ENCODE measurements at places on chromosomes 7 and 10.

GRCh38 chr7:34342387-34342786 lies 315.6 kb upstream of the NPSR1 start:
- DNase-seq: no peak

GRCh38 chr7:55464422-55464821 lies 99.3 kb downstream of the LANCL2 start:
- DNase-seq: no peak

DNA sequence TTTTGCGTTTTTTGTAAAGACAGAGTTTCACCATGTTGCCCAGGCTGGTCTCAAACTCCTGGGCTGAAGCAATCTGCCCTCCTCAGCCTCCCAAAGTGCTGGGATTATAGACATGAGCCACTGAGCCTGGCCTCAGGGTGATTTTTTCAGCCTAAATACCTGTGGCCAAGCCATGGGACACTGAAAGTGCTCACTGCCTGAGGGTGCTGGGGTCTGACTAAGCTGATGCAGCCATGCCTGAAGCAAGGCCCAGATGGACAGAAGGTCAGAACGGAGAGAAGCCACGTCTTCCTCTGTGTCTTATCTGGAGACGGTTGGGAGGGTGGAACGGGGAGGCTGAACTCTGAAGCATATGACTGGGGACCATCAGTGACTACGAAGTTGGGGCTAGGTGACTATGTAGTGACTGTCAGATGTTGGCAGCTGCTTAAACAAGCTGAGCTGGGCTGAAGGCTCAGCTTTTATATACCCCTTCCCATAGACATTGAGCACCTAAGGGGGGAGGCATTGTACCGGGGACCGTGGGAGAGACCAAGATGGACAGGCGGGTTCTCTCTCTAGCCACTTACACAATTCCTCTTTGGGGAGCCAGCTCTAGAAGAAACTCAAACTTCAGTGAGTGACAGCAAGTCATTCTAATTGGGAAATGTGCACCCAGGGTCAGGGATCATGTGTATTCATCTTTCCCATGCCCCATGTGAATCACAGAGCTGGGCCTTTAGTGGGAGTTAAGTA lies 73.3 kb upstream of the HABP2 start:
- no peak for DNase-seq

DNA sequence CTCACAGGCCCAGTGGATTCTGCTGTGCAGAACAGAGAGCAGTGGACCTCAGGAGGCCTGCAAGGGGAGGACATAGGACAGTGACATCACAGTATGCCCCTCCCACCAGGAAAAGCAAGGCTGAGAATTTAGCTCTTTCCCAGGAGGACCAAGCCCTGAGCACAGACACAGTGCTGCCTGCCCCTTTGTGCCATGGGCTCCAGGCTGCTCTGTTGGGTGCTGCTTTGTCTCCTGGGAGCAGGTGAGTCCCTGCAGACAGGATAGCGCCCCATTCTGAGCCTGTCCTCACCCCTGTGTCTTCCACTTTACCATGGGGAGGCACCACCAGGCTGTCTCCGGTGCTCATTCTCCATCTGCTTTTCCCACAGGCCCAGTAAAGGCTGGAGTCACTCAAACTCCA lies 63.0 kb upstream of the PRSS58 start:
- no peak for DNase-seq

DNA sequence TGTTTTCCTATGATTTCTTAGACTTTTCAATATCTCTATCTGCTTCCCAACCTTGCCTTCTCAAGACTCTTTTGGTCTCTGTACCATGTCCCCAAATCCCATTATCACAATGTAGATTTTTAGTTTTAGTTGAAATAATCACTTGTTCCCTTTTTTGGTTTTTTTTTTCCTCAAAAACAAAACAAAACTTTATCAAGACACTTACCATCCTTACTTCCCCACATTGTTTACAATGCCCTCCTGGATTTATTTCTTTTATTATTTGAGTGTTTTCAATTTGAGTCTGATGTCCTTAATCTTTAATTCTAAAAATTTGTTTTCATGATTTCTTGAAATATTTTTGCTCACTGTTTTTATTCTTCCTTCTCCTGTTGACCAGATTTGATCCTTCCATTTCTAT lies 112.6 kb downstream of the CPED1 start:
- DNase-seq: no peak

GRCh38 chr7:54116956-54117355 lies 425.2 kb upstream of the VSTM2A start:
- no peak for DNase-seq

DNA sequence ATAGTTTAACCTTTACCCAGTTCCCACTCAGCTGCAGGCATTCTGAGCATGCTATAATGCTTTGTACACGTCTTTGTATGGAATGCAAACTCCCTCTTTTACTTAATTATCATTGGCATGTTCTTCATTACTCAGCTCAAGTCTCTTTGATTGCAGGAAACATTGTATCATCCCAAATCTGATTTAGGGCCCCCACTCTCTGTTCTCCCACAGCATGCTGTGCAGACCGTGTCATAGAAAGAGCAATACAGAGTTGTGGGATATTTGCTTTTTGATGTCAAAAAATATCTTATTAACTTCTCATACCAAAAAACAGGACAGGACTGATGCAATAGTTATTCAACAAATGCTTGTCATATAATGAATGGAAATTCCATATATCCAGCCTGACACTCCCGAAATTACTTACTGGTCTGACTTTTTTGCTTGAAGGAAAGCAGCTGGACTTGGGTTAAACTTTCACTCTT lies 1081.5 kb upstream of the C7orf33 start:
- no peak for DNase-seq

GRCh38 chr10:14618674-14619073 lies 156.0 kb downstream of the FAM107B start:
- no peak for DNase-seq

- DNase-seq: no peak
Observed at GRCh38 chr10:59698326-59698725, 11.3 kb downstream of the SLC16A9 start.

DNA sequence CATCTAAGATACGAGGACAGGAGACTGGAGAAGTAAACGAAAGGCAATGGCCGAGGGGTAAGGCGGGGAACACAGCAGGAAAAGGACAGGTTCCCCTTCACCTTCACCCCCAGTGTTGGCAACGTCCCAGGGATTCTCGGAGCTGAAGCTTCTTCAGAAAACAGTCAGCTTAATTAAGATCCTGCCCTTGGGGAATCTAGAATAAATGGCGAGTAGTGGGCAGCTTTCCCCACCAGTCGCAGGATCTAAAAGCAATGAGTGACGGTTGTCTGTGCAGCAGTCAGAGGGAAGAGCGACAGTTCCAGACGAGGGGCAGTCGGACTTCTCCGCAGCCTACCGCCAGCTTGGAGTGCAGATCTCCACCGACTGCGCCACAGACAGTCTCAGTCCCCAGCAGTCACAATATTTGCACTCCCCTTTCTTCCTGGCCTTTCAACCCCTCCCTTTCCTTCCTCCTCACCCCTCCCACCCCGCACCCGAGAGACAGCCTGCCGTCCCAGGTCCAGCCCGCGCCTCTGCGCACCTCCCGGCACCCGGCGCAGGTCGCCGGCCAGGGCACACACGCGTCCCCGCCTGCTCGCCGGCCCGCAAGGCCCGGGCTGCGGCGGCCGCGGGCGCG lies 10.9 kb upstream of the SP8 start:
- no peak for DNase-seq

DNA sequence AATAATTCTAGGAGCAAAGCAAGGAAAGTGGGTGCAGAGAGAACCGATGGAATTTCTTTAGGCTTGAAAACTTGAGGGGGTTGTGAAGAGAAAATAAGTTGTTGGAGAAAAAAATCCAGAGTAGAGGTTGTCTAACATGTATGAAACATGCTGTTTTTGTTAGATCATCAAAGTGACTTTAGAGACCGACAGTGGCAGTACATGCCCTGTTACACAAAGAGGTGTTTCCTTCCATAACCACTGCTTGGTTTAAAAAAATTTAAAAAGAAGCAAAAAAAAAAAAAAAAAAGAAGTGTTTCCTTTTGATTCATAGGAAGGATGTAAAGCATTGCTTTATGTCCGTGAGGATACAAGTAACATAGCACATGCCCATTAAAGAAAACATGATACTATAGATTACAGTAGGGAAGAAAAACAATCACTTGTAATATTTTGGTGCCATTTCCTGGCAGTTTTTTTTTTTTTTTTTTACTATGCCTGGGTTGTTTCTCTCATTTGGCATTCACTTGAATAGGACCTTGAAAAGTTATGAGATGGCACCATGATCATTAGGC lies 6.1 kb downstream of the ENTPD1 start:
- DNase-seq: no peak

DNA sequence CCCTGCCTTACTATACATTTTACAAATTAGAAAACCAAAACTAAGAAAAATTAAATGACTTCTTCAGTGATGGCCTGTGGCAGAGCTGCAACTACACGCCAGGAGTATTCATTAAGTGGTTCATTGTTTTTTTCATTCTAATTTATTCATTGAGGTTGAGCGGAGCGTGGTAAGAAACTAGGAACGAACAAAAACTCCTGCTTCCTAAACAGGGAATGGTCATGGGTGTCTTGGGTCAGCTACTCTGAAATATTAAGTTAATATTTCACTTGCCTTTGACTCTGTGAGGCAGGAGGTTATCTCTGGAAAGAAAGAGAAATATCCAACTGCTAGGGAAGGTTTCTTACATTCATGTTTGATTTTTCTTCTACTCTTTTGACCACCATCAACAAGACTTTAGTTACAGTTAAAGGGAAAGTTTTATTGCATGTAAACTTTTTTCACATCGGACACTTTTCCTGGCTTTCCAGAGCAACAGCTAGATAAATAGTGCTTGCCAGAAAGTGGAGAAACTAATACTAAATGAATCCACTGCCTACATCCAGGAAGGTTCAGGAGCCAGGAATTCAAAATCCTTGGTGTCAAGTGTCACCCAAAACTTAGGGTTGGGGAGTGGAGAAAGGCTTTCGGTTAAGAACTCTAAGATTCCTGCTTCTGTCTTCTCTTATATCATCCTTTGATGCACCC lies 896 bp upstream of the GNG11 start:
- no peak for DNase-seq

DNA sequence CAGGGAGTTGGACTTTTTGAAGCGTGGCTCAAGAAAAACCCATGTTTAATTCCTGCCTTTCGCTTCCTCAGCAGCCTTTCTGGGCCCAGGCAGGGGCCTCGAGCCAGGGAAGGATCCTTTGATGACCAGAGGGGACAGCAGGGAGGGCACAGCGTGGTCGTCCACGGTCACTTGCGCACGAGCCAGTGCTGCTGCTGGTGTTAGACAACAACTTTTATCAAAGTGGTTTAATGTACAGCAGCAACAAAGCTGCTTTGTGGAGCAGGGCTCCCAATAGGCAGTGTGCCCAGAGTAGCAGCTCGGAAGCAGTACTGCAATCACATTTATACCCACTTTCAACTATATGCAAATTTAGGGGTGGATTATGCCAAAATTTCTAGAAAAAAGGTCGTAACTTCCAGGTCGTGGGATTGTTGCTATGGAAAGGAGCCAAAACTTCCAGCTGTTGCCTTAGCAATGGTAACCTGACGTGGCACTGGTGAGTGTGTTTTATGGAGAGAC lies 6.1 kb downstream of the GIMAP1 start:
- no peak for DNase-seq

DNA sequence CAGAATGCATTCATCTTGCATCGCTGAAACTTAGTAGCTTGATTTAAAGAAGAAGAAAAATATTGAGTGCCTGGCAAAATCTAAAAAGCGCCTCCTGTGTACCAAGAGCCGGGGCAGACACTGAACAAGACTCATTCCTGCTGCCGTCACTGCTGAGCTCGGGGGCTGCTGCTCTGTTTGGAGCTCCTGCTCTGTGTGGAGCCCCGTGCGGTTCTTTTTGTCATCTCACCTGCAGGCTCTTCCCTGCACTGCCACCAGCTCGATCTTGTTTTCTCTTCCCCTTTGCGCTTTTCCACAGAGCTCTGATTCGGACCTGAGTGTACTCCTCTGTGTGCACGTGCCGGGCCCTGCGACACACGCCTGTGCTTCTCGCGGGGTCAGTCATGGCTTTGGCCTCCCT lies 462.1 kb upstream of the DPP6 start:
- DNase-seq: no peak

DNA sequence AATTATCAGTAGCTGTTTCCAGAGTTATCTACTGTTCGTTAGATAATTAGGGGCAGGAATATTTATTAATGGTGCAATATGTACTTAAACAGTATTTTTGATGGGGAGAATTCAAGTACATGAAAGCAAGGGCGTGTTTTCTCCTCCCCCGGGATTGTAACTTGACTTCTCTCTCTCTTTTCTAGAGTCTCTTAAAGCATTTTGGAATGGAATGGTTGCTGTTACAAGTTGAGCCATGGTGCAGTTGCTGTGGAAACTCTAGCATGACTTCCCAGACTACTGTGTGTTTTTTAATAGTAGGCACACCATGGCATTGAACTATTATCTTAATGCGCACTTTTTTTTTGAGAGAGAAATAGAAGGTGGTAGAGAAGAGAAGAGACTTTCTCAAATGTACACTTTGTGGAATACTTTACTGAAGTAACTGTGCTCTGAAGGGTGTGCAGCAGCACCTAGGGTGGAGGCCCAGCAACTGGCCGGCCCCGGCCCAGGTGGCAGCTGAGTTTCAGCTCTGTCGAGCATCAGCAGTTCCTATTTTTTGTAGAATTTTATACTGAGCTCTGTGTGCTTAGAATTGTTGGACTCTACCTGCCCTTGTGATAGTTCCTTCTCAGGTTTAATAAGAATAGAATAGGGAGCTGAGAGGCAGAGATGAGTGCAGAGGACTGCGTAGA lies 64.4 kb downstream of the CCNY start:
- DNase-seq: no peak

DNA sequence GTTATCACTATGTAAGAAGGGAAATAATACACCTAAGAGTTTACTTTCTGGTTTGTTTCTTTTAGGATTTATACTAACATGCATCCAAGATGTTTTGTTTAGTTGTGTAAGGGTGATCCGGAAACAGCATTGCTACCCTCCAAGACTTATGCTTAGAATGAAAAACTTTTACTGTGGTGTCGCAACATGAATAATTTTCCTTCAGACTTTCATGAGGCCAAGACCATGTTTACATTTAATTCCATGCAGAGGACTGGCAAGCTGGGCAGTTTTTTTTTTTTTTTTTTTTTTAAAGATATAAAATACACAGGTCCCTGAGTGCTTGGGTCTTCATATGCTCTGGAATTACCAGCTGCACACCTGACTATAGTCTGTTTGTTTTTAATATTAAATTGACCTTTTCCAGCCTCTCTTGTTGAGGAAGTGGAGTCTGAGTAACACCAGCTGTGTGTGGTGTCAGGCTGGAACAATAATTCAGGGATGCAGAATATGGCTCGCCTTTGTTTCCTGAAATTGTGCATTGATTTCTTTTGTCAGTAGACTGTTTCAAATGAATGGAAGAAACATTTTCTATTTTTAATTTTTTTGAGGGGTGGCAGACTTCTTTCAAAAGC lies 81.7 kb downstream of the ST7 start:
- DNase-seq: no peak

All from stimulated activated CD4-positive, alpha-beta T cell treated with anti-CD3 and anti-CD28 coated beads, Interleukin-1b, Interleukin-23, amount 100 ng/mL, for 24 hours (primary cell).